ENCODE measurements at places on chromosomes 4 and X. TPM values are rescaled to one million over a fixed set of nuclear protein-coding genes. Genes with fewer than 3 reads are reported as not detected.

- no peak for DNase-seq
Measured at GRCh38 chrX:66002824-66003680, 36.8 kb downstream of the VSIG4 start.

MAGEE1 gene
- total RNA-seq = 4.4 TPM

- DNase-seq = no peak
Measured at GRCh38 chr4:146790515-146790914, 151.8 kb downstream of the POU4F2 start.

REPS2 gene
- 14.7 TPM for total RNA-seq

DNA sequence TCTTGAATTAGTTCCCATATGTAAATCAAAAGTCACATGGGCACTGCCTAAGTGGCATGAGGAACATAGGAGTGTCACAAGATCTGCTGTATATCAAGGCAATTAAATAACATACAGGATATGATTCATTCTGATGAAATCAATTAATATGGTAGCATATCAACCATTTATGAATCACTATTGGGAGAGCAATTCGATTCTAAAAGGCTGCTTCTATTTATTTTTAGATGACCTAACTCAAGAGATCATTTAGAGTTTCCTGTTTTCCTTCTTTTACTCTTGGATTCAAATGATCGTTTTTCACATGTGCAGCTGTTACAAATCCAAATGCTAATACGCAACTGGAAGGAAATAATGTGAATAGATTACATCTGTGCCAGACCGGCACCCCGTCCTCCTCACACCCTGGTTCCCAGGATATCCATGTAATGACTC lies 81.9 kb downstream of the HCCS start:
- no peak for DNase-seq

MND1 gene
- total RNA-seq = 31.7 TPM

- DNase-seq = no peak
Measured at GRCh38 chr4:104890598-104891275, 255.9 kb upstream of the TET2 start.

DNA sequence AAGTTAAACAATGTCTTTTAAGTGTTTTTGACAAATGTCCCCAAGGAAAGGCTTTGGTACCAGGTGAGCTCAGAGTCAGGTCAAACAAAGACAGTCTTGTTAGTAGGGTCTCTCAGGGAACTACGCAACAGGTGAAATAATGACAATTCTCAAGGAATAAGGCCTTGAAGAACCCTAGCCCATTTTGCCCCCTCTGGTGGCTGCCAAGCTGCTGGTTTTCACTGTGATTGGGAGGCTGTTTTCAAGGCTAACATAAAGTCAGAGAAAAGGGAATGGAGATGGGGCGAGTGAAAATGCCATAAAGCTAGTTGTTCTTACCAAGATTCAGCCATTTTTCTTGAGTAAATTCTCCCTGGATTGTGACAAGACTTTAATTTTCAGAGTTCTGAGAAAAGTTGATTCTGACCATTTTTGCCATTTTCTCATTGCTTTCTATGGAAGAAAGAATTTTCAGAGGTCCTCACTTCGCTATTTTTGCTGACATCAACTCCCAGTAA lies 58.7 kb downstream of the RWDD4 start:
- peak; percentile 76 for DNase-seq

DNA sequence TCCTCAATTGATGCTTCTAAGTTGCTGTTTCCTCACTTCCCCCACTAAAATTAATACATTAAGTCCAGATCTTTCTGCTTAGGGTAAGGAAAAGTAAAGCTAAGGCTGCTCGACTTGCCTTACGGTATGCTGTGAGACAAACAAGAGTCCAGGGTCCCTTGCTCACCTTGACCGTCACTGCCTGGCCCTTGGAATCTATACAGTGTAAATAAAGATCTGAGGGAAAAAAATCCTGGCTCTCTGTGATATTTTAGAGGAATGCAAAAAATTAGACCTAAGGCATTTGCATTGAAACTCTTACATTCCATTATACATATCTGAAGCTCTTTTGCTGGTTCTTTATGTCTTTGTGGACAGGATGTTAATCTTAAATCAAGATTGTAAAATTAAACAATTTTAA lies 129.6 kb upstream of the HCCS start:
- DNase-seq = no peak

DNA sequence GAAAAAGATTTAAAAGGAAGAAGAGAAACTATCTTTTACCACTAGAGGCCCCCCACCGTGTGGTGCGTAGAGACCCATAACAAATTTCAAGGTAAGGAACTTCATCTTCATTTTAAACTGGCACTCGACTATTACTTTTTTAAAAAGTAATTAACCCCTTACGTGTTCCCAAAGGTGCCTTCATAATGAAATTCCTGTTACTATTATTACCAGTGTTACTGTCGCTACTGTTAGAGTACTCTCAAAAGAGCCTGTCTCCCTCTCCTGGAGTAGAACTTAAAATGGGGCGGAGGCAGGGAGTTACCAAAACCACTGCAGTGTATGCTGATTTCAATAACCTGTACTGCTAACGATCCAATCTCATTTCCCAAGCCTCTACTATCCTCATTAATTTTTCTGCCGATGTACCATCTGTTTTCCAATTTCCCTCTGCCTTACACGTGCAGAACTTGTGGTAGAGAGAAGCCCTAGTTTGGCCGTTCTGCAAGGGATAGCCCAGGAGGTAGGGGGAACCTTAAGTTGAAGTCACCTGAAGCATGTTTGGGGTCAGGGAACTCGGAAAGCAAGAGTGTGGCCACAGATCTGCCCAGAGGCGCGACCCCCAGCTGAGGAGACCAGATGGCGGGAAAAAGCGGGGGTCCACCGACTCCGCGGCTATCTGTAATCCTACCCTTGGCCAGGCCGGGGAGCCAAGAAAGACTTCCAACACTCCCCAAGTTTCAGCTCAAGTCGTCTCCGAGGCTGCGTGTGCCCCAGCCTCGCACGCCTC lies 720 bp upstream of the STK26 start:
- DNase-seq = no peak

TMEM33 gene
- total RNA-seq = 39.1 TPM

PAGE4 gene
- not detected for total RNA-seq

DNA sequence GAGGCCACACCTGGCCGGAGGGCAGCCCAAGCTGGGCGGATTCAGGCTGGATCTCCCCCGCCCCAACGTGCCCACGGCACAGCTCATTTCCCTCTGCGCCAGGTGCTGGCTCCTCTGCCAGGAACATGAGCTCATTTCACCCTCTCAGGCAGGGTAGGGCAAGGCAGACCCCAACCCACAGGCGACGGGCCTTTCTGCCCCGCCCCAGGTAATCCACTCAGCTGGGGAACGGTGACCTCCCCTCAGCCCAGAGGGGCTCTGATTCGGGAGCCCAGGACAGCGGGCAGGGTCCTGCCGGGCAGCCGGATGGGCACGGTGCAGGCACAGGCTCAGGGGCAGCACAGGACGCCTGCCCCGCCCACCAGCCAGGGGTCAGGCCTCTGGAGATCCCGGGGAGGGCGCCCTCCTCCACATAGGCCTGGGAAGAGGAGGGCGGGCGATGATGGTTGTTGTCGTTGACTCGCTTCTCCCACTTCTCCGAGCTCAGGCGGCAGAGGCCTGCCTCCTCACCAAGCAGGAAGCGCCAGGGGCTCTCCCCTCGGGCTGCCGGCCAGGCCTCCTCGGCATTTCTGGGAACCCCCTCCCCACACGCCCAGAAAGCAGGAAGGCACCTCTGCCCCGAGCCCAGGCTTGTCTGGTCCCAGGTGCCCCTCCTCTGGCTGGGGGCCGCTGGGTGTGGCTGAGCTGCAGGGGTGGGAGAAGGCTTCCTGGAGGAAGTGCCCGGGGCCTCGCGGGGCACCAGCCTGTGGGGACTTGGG lies 31.1 kb downstream of the TACC3 start:
- peak; percentile 78 for DNase-seq

CCDC120 gene
- 14.0 TPM for total RNA-seq

DNA sequence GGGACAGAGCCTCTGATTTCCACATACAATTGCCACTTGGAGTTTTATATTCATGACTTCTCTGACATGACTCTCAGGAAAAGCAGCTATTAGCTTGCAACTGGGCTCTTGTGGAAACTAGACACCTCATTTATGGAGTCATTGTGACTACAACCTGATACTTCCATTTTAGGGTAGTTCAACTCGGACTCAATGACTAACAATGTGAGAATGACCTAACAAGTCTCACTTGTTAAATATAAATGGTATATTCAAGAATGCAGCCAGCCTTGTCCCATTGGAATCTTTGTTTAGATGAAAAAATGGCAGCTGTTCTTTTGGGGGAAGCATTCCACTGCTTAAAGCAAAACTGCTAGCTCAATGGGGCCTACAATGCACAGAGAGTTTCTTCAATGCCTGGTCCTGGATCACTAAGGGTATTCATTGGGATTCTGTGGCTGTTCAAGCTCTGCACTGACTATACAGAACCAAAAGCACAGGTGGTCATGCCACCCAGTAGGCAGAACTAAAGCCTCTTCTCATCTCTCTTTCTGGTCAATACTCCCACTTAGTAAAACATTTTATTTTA lies 36.5 kb upstream of the GLRA3 start:
- DNase-seq = no peak

DNA sequence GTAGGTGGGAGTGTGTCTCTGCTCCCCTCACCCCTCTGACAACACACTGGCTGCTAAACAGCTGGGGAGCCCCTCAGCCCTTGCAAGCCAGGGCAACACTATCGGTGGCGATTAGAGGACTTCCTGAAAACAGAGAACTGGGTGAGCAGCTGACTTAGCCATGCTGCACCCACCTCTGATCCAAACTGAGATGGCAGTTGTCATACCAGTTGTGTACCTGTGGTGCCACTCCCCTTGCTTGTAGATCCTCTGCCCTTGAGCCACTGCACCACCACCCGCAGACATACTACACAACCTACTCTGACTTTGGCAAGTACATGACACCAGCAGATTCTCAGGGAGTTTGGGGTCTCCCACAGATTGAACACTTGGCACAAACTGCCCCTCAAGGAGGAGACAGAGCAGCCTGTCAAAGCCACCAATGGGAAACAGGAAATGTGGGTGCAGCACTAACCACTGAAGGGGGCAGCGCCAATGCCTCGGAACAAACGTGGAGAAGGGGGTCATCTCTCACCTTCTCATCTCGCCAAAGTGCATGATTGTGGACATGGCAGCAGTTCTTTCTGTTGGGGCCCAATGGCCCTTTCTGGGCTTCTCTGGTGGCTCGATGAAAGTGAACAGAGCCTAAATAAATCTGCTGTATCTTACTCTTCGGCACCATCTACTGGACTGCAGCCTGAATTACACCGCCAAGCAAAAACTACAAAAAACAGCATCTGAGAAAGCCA lies 119.8 kb downstream of the NEK1 start:
- DNase-seq = peak; percentile 80

DNA sequence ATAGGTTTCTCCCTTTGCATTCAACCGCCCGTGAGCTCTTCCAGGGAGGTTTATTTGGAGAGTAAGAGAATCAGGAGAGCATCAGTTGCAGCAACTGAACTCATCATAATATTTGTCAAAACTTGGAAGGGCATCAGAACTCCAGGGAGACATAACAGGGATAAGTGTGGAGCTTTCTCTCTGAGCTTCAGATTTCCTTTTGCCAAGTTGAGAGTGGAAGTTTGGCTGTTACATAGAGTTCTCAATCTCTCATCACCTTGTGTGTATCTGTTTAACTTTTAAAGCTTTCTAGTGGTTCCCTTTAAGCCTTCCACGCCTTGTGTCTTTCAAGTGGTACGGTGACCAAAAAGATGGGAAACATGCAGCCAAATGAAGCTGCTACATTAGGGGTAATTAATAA lies 18.8 kb downstream of the BMP3 start:
- DNase-seq = no peak

DNA sequence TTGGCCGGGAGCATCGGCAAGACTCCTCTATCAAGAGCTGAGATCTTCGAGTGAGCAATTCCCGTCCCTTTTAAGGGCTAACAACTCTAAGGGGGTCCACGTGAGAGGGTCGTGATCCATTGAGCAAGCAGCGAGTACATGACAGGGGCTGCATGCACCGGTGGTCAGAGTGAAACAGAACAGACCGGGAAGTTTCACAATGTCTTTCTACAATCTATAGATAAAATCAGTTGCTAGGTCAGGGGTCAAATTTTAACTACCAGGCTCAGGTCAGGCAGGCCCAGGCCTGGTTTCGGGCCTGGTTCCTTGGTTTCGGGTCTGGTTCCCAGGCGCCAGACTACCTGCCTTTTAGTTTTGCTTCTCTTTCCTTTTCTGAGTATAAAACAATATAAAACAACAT lies 160.1 kb downstream of the PTCHD1 start:
- no peak for DNase-seq

DNA sequence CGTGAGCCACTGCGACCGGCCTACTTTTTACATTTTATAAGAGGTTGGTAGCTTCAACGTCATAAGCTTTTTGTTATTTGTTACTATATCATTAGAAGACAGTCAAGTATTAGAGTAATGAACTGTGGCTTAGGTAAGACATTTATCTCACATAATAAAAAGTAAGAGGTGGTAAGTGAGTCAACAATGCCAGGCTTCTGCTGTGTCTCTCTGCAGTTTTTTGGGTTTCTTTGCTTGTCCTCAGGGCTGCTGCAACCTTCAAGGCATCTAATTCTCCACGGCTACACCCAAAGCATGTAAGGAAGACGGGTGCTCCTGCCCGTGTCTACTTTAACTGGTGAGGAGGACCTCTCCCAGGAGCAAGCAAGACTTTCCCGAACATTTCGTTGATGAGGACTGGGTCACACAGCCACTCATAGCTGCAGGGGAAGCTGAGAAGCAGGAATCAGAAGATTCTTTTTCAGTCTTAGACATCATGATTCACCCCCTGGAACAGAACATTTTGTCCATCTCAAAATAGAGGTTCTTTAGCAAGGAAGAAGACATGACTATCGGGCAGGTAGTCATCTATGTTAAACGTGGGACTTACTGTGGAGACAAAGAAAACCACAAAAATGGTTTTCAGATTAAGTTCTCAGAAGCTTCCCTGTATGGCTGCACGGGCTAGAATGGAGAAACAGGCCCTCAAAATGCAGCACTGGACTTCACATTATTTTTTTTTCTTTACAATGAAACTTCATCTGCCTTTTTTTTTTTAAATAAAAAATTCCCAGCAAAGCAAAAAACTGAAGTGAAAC lies 13.0 kb upstream of the RHOH start:
- DNase-seq = no peak

LONRF3 gene
- total RNA-seq = 3.1 TPM

PPEF1 gene
- total RNA-seq = 0.81 TPM

DNA sequence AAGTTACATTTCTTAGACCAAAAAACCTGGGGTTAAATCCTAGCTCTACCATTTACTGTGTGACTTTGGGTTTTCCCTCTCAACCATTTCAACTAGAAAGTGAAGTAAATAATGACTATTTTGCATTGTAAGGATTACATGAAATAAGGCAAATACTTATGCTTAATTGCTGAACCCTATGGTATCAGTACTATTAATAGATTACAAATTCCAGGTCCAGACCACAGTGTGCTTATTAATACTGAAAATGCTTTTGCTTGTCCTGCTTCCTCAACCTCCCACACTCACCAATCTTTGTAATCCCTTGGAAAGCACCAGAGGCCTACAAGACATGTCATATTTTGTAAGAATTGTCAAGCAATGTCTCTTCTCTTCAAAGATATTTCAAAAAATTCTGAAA lies 456.5 kb downstream of the SPOCK3 start:
- no peak for DNase-seq

- DNase-seq = no peak
Measured at GRCh38 chr4:152646221-152646620, 33.6 kb downstream of the TMEM154 start.

- DNase-seq = no peak
Measured at GRCh38 chr4:52783069-52783468, 31.8 kb upstream of the ERVMER34-1 start.

- no peak for DNase-seq
Measured at GRCh38 chr4:20019310-20020015, 232.2 kb upstream of the SLIT2 start.
